ENCODE measurements at places on chromosomes 12 and 14. TPM values are rescaled to one million over a fixed set of nuclear protein-coding genes. Genes with fewer than 3 reads are reported as not detected.
A peak's percentile ranks its signal among the peaks of the same experiment; 100 is the strongest.

- no peak for DNase-seq
Measured at GRCh38 chr14:28603606-28604005, 163.0 kb upstream of the FOXG1 start.

DNA sequence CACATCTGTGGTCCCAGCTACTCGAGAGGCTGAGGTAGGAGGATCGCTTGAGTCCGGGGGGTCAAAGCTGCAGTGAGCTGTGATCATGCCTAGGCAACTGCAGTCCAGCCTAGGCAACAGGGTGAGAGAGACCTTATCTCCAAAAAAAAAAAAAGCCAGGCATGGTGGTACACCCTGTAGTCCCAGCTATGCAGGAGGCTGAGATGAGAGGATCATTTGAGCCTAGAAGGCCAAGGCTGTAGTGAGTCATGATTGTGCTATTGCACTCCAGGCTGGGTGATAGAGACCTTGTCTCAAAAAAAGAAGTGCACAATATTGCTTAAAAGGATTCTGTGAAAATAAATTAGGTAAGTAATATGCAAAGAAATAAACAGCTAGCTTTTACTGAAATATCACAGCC is 17.0 kb downstream of the NAA25 start:
- no peak for DNase-seq

GRCh38 chr14:94196057-94196456 is 21.9 kb downstream of the PPP4R4 start:
- DNase-seq, result no peak

DNA sequence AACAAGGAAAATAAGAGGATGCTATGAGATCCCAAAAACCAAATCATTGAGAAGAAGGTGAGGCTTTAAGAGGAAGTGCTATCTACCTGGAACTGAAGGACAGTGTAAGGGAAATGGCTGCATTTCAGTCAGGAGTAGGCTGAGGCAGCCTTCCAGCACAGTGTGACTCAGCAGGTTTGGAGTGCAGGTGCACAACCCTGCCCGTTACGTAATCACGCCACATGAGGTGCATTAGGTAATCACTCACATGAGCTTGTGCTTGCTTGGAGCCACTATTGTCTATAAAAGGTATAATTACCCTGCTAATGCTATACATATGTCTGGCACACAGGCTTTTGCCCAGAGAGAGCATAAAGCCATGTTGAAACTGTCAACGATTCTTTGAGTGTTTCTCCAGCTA is 74.9 kb downstream of the DIO2 start:
- no peak for DNase-seq

DNA sequence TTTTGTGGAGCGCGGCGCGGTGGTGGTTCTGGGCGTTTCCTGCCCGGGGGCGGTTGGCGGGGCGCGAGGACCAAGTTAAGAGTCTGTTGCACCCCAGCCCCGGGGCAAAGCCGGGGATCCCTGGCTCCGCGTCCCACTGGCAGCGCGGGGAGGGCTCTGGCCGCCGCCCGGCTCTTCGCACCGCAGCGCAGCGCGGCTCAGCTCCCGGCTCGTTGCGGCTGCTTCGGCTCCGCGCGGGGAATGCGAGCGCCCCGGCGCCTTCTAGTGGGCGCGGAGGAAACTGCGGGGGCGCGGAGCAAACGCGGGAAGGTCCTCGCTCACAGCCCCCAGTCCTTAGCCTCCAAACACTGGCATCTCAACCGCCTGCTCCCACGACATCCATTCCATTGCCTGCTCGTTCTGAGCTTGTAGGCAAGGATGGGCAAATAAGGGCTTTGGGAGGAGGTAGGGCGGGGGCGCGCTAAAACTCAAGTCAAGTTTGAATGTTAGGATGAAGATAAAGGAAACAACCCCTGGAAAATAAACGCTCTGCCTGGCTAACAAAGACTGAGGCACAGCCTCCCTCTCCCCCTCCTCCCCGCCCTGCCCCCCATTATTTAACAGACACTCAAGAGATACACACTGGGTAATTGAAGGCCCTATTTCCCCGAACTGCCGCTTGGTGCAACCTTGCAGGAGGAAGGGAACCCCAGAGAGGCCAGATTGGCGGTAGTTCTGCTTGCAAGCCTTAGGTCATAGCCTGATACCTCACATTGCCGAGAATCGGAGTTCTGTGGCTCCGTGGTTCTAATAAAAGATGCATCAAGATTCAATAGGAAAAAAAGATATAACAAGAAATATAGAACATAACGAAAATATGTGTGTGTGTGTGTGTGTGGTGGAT is at the start of gene B4GALNT1:
Gene B4GALNT1, minus strand, starts transcription at position 244 of the 883 bp plus-strand sequence. CDS start 1,069 bp downstream, outside the sequence.
- DNase-seq, result peak; percentile 60

TAS2R50 gene
- total RNA-seq, result 12.6 TPM

KRT83 gene
- not detected for total RNA-seq

- DNase-seq, result no peak
Measured at GRCh38 chr12:3571724-3572123, 80.7 kb downstream of the PRMT8 start.

- no peak for DNase-seq
Measured at GRCh38 chr12:103561174-103561573, 25.9 kb upstream of the STAB2 start.

DNA sequence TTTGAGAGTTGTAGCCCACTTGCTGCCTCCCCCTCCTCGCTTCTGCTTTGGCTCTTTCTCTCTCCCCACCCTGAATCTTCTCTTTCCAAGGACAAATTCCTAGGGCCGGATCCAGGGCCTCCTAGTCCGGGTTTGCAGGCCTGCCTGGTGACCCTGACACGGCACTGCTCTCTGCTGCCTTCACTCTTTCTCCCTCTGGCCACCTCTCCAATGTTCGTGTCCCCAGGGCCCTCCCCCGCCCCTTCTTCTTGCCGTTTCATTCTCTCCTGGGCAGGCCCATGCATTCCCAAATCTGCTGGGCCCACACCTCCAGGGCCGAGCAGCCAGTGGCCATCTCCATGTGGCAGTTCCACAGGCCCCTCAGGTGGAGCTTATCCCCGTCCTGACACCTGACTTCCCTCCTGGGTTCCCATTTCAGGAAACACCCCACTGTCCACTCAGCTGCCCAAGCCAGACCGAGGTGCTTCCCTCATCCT is 34.0 kb upstream of the CORO1C start:
- no peak for DNase-seq

All from occipital lobe (tissue), 3 donors.